ENCODE measurements at places on chromosomes 12 and 14. TPM values are rescaled to one million over a fixed set of nuclear protein-coding genes. Genes with fewer than 3 reads are reported as not detected.
A peak's percentile ranks its signal among the peaks of the same experiment; 100 is the strongest.

- no peaks in the 10 kb centered on the region for H3K27me3 ChIP-seq
- H3K36me3 ChIP-seq, result no peaks in the 10 kb centered on the region
- H3K27ac ChIP-seq, result no peak overlapping the region
- no peak for DNase-seq
- no peak overlapping the region for H3K4me3 ChIP-seq
- H3K4me1 ChIP-seq, result no peaks in the 10 kb centered on the region
These were observed 79.8 kb downstream of the TTC8 start for GRCh38 chr14:88904206-88904647.

DNA sequence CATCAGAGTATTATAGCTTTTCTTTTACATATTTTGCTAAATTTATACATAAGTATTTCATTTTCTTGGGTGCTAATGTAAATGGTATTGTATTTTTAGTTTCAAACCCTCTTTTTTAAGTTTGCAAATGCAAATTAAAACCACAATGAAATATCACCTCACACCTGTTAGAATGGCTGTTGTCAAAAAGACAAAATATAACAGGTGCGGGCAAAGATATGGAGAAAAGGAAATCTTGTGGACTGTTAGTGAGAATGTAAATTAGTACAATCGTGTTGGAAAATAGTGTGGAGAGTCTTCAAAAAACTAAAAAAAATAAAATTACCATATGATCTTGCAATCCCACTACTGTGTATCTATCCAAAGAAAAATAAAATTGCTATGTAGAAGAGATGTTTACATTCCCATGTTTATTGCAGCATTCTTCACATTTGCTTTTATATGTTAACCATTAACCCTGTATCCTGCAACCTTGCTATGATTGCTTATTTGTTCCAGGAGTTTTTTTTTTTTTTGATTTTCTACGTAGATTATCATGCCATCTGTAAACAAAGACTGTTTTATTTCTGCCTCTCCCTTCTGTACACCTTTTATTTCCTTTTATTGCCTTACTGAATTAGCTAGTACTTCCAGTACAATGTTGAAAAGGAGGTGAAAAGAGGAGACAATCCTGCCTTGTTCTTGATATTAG lies 405.4 kb upstream of the MIS18BP1 start:
- DNase-seq, result no peak
- no peaks in the 10 kb centered on the region for H3K36me3 ChIP-seq
- no peaks in the 10 kb centered on the region for H3K27me3 ChIP-seq
- H3K4me1 ChIP-seq, result no peaks in the 10 kb centered on the region

Gene TAS2R19
- total RNA-seq, result 9.3 TPM

GRCh38 chr14:95467232-95467631 lies 49.2 kb downstream of the SYNE3 start:
- no peaks in the 10 kb centered on the region for H3K27me3 ChIP-seq
- peaks cover 46% of the 10 kb centered on the region for H3K36me3 ChIP-seq
- no peak for DNase-seq
- H3K4me3 ChIP-seq, result no peak overlapping the region

GRCh38 chr12:96326628-96327227 lies 73.5 kb downstream of the CDK17 start:
- no peak for DNase-seq
- no peak overlapping the region for H3K27ac ChIP-seq
- H3K4me1 ChIP-seq, result no peaks in the 10 kb centered on the region
- peaks cover 8% of the 10 kb centered on the region for H3K36me3 ChIP-seq
- H3K4me3 ChIP-seq, result no peak overlapping the region

GRCh38 chr14:68471029-68471963 lies 321.6 kb downstream of the ZFP36L1 start:
- no peaks in the 10 kb centered on the region for H3K36me3 ChIP-seq
- no peak overlapping the region for H3K4me3 ChIP-seq
- H3K27ac ChIP-seq, result no peak overlapping the region
- peaks cover 48% of the 10 kb centered on the region for H3K4me1 ChIP-seq
- no peaks in the 10 kb centered on the region for H3K27me3 ChIP-seq

DNA sequence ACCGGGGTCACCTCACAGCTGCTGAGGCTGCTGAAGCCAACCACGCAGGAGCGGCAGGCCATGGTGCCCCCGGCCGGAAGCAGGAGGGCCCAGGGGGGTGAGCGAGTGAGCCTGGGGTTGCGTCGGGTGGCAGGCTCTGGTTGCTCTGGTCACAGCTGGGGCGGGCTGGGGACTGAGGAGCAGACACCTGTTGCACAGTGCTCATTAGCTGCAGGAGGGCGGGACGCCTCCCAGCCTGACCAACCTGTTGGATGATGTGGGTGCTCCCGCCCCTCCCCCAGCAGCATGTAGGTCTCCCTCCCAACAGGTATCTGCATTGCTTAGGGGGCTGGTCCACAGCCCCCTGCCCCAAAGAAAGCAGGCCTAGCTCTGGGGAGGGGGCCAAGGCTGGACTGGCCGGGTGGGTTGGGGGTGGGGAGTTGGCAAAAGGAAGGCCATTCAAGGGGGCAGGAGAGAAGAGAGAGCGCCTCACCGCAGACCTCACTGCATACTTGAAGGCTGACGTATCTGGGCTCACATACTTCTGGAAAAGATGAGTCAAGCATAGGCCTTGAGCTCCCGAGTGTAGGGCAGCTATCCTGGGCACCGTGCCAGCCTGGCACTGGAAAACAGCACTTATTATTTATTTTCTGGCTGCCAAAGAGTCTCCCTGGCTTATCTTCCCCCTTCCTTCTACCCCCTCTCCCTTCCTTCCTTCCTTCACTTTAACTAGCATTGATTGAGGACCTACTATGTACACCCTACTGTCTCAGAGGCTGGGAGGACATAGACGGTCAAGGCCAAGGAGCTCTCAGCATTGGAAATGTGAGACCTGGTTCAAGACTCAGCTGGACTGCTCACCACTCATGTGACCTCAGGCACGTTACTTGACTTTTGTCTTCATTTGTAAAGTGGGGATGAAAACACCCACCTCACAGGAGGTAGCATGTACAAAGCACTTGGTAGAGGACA lies at the start of gene KRT80:
TSS of gene KRT80 (minus strand) at position 174 of the 951 bp plus-strand sequence. CDS start at position 62, 112 bp downstream.
- H3K4me1 ChIP-seq, result peaks cover 43% of the 10 kb centered on the region
- peak within 1 kb of the TSS; percentile 48 for H3K27ac ChIP-seq

Gene CIROP
- not detected for total RNA-seq

- no peaks in the 10 kb centered on the region for H3K4me1 ChIP-seq
- peaks cover 19% of the 10 kb centered on the region for H3K36me3 ChIP-seq
- H3K27ac ChIP-seq, result no peak overlapping the region
- H3K27me3 ChIP-seq, result no peaks in the 10 kb centered on the region
- no peak for DNase-seq
- no peak overlapping the region for H3K4me3 ChIP-seq
These were observed 116.0 kb downstream of the PPP1R12A start for GRCh38 chr12:79818856-79819255.

GRCh38 chr12:98437806-98438595 lies 77.4 kb upstream of the TMPO start:
- H3K4me1 ChIP-seq, result peaks cover 20% of the 10 kb centered on the region
- H3K27ac ChIP-seq, result no peak overlapping the region
- no peaks in the 10 kb centered on the region for H3K27me3 ChIP-seq
- no peak overlapping the region for H3K4me3 ChIP-seq

GRCh38 chr14:100446572-100446971 lies 123.4 kb downstream of the SLC25A47 start:
- H3K27ac ChIP-seq, result no peak overlapping the region
- H3K27me3 ChIP-seq, result no peaks in the 10 kb centered on the region
- H3K4me3 ChIP-seq, result no peak overlapping the region
- H3K36me3 ChIP-seq, result no peaks in the 10 kb centered on the region

DNA sequence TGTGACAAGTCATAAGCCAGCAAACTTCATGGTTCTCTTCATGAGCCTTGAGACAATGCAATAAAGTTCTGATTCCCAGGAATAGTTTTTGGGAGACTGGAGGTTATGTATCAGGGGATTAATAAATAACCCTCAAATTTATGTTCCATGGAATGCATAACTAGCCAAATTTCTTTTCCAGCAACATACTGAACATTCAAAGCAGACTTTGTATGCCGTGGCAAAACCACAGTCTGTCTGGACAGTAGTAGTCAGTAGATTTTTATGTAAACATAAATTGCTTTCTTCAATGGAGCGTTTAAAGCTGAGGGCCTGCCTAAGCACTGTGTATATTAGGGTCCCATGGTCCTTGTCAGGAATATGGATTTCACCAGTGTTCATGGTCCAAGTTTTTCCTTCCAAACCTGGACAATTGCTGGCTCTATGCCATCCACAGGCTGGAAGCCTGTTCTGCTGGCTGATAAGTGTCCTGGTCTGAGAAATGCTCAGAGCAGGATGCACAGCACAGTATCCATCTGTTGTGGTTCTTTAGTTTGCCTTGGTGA lies 144.9 kb downstream of the SRGAP1 start:
- H3K4me3 ChIP-seq, result no peak overlapping the region
- DNase-seq, result no peak
- no peaks in the 10 kb centered on the region for H3K27me3 ChIP-seq
- no peaks in the 10 kb centered on the region for H3K36me3 ChIP-seq
- peaks cover 27% of the 10 kb centered on the region for H3K4me1 ChIP-seq

GRCh38 chr14:92282669-92283068 lies 40.3 kb upstream of the SLC24A4 start:
- no peaks in the 10 kb centered on the region for H3K36me3 ChIP-seq
- no peak overlapping the region for H3K27ac ChIP-seq
- no peak for DNase-seq
- H3K4me1 ChIP-seq, result no peaks in the 10 kb centered on the region
- peaks cover under 1% of the 10 kb centered on the region for H3K27me3 ChIP-seq

Gene GUCY2C
- 0.47 TPM for total RNA-seq

- H3K36me3 ChIP-seq, result no peaks in the 10 kb centered on the region
- no peak overlapping the region for H3K4me3 ChIP-seq
- peaks cover 53% of the 10 kb centered on the region for H3K4me1 ChIP-seq
These were observed 7.4 kb downstream of the MAP4K5 start for GRCh38 chr14:50524731-50525515.

Gene MMP19
- total RNA-seq, result 4.2 TPM

DNA sequence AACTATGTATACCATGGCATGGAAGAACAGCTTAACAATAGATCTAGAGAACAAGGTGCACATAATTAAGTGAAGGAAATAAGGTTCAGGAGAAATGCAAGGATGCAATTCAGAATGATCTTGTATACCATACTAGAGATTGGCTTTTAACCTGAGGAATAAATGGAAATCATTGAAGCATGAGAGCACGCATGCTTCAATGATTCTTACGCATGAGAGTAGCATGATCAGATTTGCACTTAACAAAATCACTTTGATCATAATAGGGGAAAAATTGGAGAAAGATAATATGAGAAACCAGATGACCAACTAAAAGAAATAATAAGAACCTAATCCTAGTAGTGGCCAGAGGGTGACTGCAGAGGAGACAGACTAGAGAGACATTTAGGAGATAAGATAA lies 133.3 kb upstream of the FSCB start:
- no peaks in the 10 kb centered on the region for H3K4me1 ChIP-seq
- no peak for DNase-seq
- no peak overlapping the region for H3K27ac ChIP-seq

DNA sequence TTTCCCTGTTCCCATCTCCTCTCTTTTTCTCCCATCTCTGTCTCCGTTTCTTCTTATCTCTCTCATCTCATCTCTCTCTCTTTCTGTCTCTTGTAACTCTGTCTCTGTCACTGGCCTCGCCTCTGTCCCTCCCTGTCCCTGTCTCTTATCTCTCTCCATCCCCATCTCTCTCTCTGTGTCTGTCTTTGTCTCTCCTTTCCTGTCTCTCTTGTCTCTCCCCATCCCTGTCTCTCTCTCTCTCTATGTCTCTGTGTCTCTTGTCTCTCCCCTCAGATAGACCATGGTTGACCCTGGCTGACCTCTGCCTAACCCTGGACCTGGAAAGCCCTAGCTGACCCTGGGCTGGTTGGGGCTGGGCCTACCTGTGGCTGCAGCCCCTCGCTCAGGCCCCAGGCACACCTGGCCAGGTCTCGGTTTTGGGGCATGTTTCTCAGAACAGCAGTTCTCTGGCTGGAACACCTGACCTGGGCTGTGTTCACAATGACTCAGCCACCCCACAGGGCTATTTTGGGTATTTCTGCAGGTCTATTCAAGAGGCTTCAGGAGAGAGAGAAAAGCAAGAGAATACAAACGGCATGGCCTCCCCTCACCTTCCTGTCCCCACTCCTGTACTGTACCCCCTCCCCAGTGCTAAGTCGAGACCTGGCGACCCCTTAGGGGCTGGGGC lies 174.4 kb downstream of the TMEM121 start:
- H3K36me3 ChIP-seq, result no peaks in the 10 kb centered on the region
- no peak overlapping the region for H3K4me3 ChIP-seq
- H3K4me1 ChIP-seq, result no peaks in the 10 kb centered on the region
- H3K27me3 ChIP-seq, result no peaks in the 10 kb centered on the region
- no peak overlapping the region for H3K27ac ChIP-seq

Gene EXD2
- total RNA-seq, result 26.8 TPM

GRCh38 chr12:108907839-108908351 lies 28.0 kb downstream of the DAO start:
- DNase-seq, result no peak
- H3K27me3 ChIP-seq, result no peaks in the 10 kb centered on the region
- no peaks in the 10 kb centered on the region for H3K4me1 ChIP-seq
- H3K36me3 ChIP-seq, result no peaks in the 10 kb centered on the region
- H3K4me3 ChIP-seq, result no peak overlapping the region

- no peaks in the 10 kb centered on the region for H3K27me3 ChIP-seq
- DNase-seq, result no peak
- no peaks in the 10 kb centered on the region for H3K4me1 ChIP-seq
- no peak overlapping the region for H3K4me3 ChIP-seq
- H3K36me3 ChIP-seq, result no peaks in the 10 kb centered on the region
- no peak overlapping the region for H3K27ac ChIP-seq
These were observed 444.4 kb upstream of the ATP2B1 start for GRCh38 chr12:90152897-90153624.

- H3K4me3 ChIP-seq, result no peak overlapping the region
- no peaks in the 10 kb centered on the region for H3K27me3 ChIP-seq
- no peak for DNase-seq
- H3K36me3 ChIP-seq, result peaks cover 34% of the 10 kb centered on the region
These were observed 25.5 kb upstream of the P2RX4 start for GRCh38 chr12:121184425-121184824.

Gene CFAP251
- 4.4 TPM for total RNA-seq

DNA sequence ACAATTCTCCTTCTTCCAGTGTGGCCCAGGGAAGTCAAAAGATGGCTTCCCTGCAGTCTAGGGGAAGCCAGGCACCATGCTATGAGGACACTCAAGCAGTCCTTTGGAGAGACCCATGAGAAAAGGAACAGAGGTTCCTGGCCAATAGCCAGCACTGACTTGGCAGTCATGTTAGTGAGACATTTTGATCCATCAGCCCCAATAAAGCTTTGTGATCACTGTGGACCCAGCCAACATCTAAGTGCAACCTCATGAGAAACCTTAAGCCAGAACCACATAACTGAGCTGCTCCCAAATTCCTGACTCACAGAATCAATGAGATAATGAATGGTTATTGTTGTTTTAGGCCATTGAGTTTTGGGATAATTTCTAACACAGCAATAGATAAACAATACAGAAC lies 51.0 kb upstream of the NAP1L1 start:
- no peak overlapping the region for H3K27ac ChIP-seq
- H3K27me3 ChIP-seq, result no peaks in the 10 kb centered on the region
- H3K36me3 ChIP-seq, result no peaks in the 10 kb centered on the region
- DNase-seq, result no peak
- H3K4me3 ChIP-seq, result no peak overlapping the region

Gene CSRP2
- 10.1 TPM for total RNA-seq

Gene IL26
- not detected for total RNA-seq
